H1 (cell line): ENCODE measurements at places on chromosomes 3 and 15.

- DNase-seq: no peak
Measured at GRCh38 chr15:69145149-69145693, 15.2 kb upstream of the GLCE start.

GRCh38 chr3:173275740-173276139 is 121.8 kb upstream of the NLGN1 start:
- no peak for DNase-seq

- DNase-seq: no peak
Measured at GRCh38 chr3:126322181-126322967, 34.8 kb downstream of the KLF15 start.

- no peak for DNase-seq
Measured at GRCh38 chr3:136465296-136465695, 215.2 kb downstream of the PCCB start.

GRCh38 chr3:76470285-76470684 is 569.6 kb upstream of the ROBO2 start:
- DNase-seq: no peak

- DNase-seq: no peak
Measured at GRCh38 chr3:130378677-130379191, 33.3 kb downstream of the COL6A5 start.

DNA sequence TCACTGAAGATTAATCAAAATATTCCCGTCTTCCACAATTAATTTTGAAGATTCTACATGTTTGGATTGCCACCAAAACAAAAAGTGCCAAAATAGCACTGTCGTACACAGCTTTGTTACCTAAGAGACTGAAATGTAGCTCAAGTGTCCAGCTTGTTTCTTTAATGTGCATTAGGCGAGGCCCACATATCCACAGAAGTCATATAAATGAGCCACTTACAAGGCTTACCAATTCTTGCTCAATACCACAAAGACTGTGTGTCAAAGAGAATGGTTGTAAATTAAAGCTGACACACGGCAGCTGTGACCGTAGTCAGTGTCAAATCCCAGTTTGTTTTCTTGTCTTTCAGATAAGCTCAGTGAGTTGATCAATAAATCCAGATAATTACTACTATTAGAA is 639.4 kb upstream of the TBL1XR1 start:
- no peak for DNase-seq
